ENCODE measurements at places on chromosomes 6 and 20. TPM values are rescaled to one million over a fixed set of nuclear protein-coding genes. Genes with fewer than 3 reads are reported as not detected.

The LHFPL5 gene
- not detected for polyA plus RNA-seq

The STMND1 gene
- 4.6 TPM for polyA plus RNA-seq

The MYLK4 gene
- 1.2 TPM for polyA plus RNA-seq

The BPI gene
- polyA plus RNA-seq, result 0.31 TPM

The PPARD gene
- 22.7 TPM for polyA plus RNA-seq

The APCDD1L gene
- 0.10 TPM for polyA plus RNA-seq

The NRSN1 gene
- polyA plus RNA-seq, result not detected

The PSMB1 gene
- 291 TPM for polyA plus RNA-seq

The POU5F1 gene
- polyA plus RNA-seq, result 2.5 TPM

The RXRB gene
- polyA plus RNA-seq, result 28.6 TPM

The COQ3 gene
- 11.7 TPM for polyA plus RNA-seq

DNA sequence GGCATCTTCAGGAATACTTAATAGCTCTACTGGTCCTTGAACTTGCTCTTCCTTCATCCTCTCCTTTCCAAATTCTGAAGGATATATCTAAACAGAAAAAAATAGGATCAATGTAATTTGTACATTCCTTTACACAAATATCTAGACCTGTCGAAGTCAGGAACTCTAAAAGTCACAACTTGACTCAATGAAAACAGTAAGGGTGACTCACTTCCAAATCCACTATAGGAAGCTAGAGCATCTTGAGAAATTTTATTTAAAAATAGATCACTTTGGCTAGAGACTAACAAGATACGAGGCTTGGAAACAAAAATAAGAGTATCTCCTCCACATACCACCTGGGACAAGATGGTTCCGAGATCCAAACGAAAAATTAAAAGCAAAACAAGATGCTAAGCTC, 12.2 kb downstream of the ESF1 start:
- DNase-seq, result no peak

DNA sequence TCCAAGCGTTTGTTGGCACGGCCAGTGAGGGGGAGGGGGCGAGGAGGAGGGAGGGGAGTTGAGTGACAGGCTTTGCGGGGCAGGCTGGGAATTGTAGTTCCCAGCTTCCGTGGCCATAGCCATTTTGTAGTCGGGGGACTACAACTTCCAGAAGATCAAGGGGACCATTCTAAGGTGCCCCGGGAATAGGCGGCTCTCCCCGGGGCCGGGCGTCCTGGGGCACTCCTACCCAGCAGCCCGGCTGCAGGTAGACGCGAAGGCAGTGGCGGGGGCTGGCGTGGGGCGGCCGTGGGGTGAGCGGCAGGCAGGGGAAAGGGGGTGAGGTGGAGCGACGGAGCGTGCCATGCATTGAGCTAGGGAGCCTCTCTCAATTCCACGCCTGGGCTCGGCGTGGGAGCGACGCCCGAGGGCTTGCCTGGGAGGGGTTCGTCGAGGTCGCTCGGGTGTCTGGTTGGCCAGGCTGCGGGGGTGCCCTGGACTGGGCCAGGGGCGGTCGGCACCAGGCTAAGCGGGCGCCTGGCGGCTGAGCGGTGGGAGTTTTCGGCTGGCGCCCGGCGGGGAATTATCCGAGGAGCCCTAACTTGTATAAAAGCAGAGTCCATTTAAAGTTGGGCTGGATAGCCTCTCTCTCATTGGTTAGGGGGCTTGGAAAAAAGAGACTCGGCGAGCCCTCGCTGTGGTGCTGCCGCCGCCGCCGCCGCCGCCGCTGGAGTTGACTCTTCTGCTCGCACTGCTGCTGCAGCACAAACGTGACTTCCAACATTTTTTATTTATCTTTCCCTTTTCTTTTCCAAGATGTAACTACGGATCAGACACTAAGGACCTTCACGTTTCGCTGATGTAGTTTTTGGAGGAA, at the start of gene JARID2:
TSS of gene JARID2 (plus strand) at position 709 of the 856 bp plus-strand sequence. CDS start 471 bp downstream, outside the sequence.
- peak; percentile 99 for DNase-seq

DNA sequence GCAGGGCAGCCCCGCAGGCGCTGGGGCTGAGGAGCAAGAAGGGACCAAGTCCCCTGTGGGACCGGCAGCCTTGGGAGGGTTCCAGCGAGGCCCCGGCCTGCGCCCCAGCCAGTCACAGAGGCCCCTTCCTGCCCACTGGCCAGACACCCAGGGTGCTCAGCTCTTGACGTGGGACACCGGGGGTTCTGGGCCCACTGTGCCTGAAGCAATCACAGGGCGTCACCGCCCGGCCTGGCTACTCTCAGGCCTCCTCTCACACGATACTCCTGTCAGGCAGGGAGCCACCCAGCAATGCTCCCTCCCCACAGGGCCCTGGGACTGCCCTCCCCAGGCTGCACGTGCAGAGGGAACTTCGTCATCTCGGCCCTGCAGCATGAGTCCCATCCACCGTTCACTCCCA, 14.5 kb downstream of the TAF4 start:
- DNase-seq, result no peak

- no peak for DNase-seq
Measured at GRCh38 chr6:33977606-33978411, 168.1 kb downstream of the GRM4 start.

DNA sequence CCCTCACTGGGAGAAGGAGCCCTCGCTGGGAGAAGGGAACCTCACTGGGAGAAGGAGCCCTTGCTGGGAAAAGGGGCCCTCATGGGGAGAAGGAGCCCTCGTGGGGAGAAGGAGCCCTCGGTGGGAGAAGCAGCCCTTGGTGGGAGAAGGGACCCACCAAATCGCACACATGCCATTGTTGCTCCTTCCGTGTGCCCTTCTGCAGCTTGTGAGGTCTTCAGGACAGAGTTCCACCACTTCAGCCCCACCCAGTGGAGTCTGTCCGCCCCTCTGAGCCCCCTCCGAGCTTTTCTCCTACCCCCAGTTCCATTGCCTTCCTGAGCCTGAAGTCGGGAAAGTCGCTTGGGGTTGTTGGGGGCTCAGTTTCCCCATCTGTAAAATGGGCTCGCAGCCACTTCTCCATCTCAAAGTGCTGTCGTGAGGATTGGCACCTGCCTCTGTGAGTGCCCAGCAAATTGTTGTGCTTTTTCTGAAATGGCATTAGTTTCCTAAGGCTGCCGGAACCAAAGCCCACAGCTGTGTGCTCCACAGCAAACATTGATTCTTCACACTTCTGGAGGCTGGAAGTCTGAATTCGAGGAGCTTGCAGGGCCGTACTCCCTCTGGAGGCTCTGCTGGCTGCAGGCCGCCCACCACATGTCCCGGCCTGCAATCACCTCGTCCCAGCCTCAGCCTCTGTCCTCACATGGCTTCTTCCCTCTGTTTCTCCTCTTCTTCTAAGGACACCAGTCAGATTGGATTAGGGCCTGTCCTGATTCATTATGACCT, 124.7 kb upstream of the PMEPA1 start:
- DNase-seq, result no peak

- peak; percentile 73 for DNase-seq
Measured at GRCh38 chr6:29976588-29977424, 34.5 kb downstream of the HLA-A start.

GRCh38 chr20:51554538-51555165, 12.1 kb upstream of the NFATC2 start:
- DNase-seq, result no peak

DNA sequence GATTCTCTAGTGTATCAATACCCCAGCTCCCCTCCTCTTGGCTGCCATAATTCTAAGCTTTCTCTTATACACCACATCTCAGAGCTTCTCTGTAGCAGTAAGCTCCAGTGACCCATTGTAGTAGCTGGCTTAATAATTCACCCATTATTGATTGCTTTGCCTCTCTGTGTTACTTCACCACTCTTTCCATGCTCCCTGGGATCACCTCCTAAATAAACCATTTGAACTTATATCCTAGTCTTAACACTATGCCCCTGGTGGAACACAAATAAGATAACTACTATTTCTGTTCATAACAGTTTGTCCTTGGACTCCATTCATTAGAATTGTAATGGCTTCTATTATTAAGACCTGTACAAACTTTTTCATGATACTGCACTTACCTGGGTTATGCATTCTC, 758.9 kb downstream of the KIF16B start:
- DNase-seq, result no peak

DNA sequence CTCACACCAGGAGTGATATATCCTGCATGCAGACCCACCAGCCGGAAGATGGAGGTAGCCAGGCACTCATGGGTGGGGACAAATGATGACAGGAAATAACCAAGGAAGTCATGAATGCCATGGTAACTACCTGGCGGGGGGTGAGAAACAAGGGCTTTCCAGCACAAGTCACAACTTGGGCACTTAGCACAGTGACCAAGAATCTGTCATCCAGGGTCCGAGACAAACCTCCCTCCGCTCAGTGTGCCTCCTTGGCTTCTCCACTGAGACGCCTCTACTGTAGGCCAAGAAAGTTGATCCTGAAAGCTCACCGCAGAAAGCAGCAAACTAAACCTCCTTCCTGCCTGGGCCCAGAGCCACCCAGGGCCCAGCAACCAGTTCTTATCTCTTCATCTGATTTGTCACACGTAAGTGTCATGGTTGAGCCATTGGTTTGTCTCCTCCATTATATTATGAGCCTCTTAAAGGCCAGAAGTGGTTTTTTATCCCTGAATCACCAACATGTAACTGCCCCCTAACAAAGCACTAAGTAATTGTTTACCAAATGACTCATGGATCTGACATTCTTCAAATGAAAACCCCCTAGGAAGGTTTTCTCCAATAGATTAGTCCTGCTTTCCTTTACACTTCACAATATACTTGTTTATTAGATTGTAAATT, 84.3 kb upstream of the TAB2 start:
- no peak for DNase-seq

DNA sequence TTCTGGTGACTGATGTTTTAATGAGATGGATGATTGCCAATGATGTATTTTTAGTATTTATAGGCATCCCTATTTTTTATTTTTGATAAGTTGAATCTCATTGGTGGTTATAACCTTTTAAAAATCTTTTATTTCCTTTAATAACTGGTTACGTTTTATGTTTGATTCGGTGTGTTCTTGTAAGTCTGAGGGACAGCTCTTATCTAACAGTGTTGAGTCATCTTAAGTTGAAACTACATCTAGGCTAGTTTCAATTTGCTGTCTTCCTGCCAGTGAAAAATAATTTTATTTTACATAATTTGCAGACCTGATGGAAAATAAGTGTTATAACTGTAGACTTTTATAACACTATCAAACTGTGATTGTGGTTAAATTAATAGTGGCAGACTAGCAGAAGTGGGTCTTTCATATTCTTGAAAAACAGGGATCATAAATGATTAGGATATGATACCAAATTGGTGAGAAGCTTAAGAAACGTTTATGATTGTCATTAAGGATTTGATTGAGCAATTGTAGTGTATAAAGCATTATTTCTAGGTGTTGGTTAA, 4.6 kb downstream of the AFDN start:
- DNase-seq, result no peak

DNA sequence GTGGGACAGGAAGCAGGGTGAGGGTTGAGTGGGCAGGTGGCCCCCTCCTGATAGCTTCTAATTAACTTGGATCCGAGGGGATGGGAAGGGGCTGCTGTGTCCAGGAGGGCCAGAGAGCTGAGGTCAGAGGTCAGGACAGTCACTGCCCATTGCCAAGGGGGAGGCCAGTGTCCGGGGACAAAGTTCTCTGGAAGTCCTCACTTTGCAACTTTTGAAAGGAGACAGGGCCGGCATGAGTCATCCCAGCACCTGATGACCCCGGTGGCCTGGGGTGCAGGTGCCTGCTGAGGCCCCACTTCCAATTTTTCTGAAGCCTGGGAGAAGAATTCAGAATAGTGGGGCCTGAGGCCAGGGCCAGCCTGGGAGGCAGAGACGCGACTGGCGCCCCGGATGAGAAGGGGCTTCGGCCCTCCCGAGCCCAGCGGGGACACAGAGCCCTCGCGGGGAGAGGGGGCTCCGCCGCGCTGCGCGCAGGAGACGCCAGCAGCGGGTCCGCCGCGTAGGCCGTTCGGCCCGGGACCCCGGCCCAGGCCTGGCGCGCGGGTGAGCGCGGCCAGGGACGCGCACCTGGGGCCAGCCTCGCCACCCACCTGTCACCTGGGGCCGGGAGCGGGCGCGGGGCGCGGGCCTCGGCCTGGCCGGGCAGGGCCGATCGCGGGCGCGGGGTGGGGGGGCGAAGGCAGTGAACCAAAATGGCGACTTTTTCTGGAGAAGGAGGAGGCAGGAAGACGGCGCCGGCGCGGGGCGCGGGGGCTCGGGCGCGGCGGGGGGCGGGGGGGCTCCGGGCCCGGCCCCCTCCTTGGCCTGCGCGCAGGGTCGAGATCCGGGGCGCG, 586 bp downstream of the ZNF512B start:
- DNase-seq, result peak; percentile 53
